HS-5 (cell line): ENCODE measurements at places on chromosomes 5 and 9.

- no peak for DNase-seq
Measured at GRCh38 chr9:97348871-97349270, 41.4 kb downstream of the CCDC180 start.

- DNase-seq = no peak
Measured at GRCh38 chr5:59249160-59249559, 644.4 kb downstream of the PDE4D start.

GRCh38 chr5:34691326-34691725, 35.2 kb downstream of the RAI14 start:
- no peak for DNase-seq

- DNase-seq = no peak
Measured at GRCh38 chr5:116442095-116442534, 132.5 kb downstream of the SEMA6A start.

DNA sequence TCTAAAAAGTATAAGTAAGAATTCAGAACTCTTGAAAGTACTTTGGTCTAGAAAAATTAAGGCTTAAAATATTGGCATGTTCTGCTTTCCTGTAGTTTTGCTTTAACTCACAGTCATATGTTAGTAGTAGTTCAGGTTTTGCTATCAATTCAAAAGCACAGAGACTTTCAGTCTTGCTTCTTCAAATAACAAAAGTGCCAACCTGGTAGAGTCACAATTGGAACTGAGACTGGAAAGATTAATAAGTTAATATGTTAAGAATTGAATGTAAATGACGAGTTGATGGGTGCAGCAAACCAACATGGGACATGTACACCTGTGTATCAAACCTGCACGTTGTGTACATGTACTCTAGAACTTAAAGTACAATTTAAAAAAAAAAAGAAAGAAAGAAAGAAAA, 822.3 kb downstream of the MTRR start:
- DNase-seq = no peak

GRCh38 chr5:68505917-68506860, 290.6 kb downstream of the PIK3R1 start:
- peak; percentile 19 for DNase-seq

DNA sequence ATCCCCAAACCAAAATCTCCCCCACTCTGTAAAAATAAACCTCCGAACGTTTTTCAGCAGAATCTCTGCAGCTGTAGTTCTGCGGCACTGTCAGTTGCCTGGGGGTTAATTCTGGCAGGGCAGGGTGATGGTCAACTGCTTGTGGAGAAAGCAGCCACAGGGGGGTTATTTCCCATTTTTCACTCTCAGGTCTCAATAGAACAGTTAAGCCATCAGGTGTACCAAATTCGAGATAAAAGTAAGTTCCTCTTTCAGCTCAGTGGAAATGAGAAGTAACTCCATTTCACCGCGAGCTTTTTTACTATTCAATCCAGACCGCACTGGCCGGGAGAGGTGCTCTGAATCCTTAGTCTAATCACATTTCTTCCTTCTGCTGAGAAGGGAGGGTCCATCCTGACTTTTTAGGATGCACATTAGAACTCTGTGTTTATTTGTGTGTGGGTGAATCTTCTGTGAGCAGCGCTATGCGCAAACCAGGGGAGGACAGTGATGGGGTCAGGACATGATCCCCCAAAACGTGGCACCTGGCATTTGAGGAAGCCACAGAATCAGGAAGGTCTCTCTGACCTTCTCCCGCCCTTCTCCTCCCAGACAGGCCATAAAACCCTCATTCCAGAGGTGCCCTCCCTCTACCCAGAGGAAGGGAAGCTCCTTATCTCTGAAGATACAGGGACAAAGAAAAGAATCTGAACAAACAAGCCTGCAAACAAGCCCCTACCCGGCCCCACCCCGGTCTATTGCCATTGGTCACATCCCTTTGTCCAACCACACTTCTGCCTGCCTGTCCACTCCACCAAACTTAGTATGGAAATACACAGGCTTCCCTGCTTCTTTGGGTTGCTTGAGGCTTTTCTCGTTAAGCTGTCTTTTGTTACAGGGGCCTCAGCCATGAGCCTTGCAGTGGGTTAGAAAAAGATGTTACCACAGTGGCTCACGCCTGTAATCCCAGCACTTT, 229.0 kb downstream of the ROR2 start:
- no peak for DNase-seq

DNA sequence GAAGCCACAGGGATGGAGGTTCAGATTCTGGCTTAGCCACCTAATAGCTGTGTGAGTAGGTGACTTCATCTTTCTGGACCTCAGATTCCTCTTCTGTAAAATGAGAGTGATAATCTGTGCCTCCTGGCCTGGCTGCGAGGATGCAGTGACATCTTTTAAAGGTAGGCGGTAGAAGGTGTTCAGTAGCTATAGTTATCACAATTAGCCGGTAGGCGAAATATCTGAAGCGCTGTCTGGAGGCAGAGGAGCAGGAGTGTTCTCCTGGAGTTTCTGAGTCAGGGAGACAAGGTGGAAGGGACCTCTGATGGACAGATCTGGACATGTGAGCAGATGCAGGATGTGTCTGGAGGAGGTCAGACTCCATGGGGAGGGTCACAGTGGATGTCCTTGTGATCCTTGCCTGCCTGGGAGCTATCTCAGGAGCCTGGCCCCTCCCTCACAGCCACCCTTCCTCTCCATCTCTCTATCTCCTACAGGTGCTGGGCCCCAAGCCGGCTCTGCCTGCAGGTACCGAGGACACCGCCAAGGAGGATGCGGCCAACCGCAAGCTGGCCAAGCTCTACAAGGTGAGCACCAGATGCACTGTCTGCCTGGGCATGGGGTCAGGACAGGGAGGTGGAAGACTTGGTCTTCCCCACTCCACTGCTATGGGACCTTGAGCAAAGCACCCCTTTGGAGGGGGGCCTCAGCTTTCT, 45.6 kb downstream of the GSN start:
- DNase-seq = no peak

DNA sequence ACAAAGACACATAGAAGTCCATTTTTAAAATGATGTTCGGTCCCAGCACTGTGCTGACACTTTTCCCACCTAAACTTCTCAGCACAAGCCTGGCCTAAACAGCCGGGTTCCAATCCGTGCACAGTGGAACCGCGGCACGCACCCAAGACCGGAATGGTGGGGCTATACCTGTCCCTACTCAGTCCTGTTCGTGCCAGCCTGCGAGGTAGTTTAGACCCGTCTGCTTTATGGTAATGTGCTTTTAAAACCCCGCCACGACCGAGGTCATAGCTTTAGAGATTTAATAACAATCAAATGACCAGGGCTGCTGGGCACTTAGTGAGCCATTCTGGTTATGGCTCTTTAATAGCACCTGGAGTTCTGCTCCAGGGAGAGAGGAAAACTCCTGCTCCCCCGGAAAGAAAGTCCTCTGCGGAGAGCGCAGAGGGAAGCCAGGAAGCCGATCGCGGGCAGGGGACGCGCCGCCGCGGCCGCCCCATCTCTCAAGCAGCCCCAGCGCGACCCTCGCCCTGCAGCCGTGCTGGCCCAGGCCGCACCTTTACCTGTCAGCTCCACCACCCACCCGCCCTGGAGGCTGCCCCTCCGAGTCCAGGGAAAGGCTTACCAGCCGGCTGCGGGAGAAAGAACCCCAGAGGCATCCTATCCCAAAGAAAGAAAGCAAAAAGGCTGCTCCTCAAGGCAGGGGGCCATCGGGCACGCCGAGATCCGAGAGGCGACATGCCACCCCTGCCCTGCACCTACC, 511 bp downstream of the ARL15 start:
- DNase-seq = no peak

GRCh38 chr5:169300468-169301385, at the start of gene SLIT3:
Gene SLIT3 (minus strand): TSS chr5:169301139. CDS start chr5:169300709, 430 bp downstream.
- peak; percentile 41 for DNase-seq
